Hippocampal formation (tissue), 2 donors: ENCODE measurements at places on chromosomes 2 and 18.

DNA sequence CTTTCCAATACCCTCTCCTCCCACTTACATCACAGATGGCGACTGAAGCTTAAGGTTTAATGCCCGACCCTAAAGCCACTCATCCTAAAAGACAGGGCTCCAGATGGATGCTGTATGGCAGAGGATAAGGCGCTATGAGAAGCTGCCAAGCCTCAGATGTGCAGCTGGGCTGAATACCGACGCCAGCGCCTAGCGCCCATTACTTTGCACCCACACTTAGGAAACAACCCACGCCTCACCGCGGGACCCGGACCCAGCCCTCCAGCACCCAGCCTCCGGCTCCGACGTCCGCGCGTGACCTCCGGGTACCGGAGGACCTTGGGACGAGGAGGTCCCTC, 335 bp downstream of the TRAK2 start:
- DNase-seq = no peak

GRCh38 chr18:6289843-6290242, 124.9 kb downstream of the L3MBTL4 start:
- DNase-seq = no peak

GRCh38 chr2:19673213-19673791, 228.5 kb downstream of the TTC32 start:
- DNase-seq = no peak

- no peak for DNase-seq
Measured at GRCh38 chr18:6732952-6733351, 3.4 kb downstream of the ARHGAP28 start.

GRCh38 chr18:36281936-36282335, 15.6 kb upstream of the FHOD3 start:
- no peak for DNase-seq

GRCh38 chr2:198375083-198375410, 570.7 kb downstream of the PLCL1 start:
- no peak for DNase-seq

DNA sequence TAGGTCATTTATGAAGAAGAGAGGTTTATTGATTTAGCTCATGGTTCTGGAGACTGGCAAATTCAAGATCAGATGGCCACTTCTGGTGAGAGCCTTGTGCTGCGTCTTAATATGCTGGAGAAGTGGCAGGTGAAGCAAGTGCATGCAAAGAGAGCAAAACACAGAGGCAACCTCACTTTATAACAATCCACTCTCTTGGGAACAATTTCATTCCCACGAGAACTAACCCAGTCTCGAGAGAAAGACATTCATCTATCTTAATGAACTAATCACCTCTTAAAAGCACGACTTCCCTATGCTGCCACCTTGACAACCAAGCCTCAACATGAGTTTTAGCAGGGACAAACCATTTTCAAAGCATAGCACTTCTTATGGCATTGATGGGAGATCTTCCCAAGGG, 186.5 kb upstream of the RASGRP3 start:
- DNase-seq = no peak

DNA sequence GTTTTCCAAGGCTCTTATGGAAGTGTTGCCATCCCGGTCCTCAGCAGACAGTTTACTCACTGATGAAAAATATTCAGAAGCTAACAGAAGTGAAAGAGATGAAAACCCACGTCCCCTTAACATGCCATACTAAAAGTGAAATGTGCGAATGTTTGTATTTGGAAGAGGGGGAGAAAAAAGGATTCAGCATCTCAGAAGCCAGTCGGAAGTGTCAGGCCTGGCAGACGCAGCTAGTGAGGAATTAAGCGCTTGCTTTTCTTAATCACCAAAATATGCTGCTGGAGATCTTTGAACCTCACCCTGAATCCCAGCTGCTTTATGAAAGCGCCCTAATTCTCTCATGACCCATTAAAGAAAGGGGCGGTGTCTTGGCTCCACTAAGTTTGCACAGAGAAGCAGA, 653.7 kb downstream of the DCDC2C start:
- DNase-seq = no peak

GRCh38 chr2:11904029-11904428, 157.6 kb downstream of the LPIN1 start:
- no peak for DNase-seq

GRCh38 chr2:215423234-215423633, 12.6 kb downstream of the FN1 start:
- DNase-seq = no peak

DNA sequence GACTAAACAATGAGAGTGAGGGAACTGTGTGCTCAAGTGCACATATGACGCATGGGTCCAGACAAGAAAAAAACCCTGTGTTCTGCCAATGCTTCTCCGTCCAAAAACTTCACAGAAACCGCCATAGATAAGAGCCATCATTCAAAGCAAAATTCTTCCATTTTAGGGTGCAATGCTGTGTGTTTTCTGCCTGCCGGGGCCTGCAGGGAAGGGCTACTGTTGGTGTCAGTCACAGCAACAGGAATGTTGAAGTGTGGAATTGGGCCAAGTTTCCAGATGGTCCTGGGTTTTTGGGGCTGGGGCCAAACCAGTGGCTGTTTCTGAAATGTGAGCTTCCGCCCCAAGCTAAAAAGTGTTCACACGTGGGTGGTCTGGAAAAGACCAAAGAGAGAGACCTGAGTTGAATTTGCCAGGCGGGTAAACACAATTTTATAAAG, 677 bp upstream of the MC2R start:
- DNase-seq = no peak

- DNase-seq = no peak
Measured at GRCh38 chr18:10913919-10914318, 235.4 kb downstream of the PIEZO2 start.

- no peak for DNase-seq
Measured at GRCh38 chr2:2657121-2657962, 326.3 kb upstream of the MYT1L start.

DNA sequence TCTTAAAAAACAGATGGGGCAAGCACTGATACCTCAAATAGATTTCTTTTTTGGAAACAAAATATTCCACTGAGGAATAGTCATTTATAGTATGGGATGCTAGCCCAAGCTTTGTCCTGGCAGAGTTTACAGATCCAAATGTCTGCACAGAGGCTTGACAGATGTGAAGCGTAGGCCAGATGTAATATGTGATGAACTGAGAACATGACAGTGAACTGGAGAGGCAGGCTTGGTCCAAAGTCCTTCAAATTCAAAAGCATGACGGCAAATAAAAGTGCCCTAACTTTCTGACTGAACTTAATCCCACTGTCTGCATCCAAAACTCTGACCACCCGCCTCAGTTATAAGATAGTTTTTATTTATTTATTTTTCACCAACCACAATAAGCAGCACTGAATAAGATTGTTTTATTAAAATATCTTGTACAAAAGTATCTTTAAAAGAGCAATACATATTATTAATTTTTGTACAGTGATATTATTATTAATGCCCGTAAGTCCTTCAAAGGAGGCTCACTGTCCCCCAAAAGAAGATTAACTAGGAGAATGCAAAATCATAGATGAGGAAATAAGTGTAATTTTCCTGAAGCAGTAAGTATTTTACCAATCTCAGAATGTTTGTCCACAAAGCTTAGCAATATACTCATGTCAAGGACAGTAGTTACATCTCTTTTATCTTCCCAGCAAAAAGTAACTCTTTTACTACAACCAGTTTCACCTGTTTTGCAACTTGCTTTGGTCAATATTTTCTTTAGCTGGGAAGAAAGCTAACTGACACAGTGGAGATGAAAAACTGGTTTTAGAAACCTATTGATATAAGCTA, 10.7 kb upstream of the SPOPL start:
- DNase-seq = no peak

DNA sequence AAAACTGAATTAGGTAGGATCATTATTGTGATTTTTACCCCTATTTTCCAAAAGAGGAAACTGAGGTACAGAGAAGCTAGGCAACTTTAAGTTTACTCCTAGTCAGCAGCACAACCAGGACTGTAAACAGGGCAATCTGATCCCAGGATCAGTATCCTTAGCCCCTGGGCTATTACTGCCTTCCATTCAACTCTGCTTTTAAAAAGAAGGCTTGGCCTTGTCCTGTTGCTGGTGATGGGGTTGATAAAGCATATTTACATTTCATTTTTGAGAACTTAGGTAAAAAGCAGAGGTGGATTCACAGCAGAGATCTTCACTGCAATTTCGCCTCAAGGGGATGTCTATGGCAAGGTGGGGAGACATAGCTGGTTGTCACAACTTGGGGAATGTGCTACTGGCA, 148.5 kb downstream of the GALNT14 start:
- DNase-seq = no peak

- peak; percentile 40 for DNase-seq
Measured at GRCh38 chr2:130336877-130337734, 5.6 kb upstream of the IMP4 start.

DNA sequence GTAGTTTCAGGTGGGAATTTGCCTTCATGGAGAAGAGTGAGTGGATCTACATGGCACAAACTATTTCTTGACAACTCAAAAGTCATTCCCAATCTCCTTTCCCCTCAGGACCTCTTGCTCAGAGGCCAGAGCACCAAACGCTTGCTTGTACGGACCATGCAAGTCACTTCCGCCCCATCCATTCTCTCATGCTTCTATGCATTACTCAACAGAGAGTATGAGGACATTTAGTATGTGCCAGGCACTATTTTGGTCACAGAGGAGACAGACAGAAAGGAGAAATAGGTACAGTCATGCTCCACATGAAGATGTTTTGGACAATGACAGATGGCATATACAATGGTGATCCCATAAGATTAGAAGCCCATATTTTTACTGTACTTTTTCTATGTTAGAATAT, 117.5 kb downstream of the ACTR3 start:
- no peak for DNase-seq

GRCh38 chr2:226031647-226032501, 632.4 kb downstream of the NYAP2 start:
- DNase-seq = peak; percentile 44

- no peak for DNase-seq
Measured at GRCh38 chr18:5582076-5582475, 38.3 kb upstream of the EPB41L3 start.

DNA sequence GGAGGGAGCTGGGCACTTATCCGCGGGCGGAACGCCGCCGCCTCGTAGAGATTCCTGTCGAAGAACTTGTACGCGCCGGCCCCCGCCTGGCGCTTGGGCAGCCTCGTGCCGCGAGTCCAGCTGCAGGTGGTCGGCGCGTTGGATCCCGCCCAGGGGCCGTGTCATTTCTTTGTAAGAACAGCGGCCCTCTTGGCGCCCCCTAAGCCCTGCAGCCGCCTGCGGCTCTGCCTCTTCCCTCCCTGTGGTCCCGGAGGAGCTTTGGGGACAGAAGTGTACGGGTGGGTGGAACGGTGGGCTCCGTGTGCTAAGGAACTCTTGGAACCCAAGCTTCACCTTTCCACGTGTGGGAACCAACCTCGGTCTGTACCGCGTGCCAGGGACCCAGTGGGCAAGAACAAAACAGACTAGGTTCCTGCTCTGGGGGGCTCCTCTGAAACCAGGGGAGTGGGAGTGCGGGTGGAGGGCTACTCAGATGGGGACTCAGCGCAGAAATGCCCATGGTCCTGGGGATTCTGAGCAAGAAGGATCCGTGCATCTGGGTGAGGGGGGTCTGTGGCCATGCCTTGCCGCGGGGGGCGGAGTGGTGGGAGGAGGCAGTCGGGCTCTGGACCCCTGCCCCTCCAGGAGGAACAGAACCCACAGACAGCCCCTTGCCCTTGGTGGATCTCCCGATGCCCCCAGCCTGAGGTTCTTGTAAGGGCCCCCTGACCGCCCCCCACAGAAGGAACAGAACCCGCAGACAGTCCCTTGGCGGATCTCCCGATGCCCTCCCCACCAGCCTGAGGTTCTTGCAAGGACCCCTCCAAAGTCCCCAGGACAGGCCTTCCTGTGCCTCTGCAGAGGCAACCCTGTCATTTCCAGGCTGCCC, 1.5 kb downstream of the GPC1 start:
- no peak for DNase-seq

DNA sequence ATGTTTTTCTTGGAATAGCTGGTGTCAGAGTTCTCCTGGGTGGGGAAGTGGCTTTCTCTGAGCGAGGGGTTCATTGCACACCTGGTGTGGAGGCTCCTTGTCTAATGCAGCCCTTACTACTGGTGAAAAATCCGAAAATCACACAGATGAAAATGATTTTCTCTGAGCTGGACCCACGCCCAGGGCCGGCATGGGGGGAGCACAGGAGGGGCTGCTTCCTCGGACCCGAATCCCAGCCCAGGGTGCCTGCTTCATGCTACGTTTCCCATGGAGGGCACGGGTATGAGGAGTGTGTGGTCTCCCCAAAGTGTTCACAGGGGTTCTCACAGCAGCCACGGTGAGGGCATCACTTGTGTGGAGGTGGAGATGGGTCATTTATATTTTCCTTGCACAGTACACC, 288.0 kb upstream of the HDAC4 start:
- DNase-seq = no peak

DNA sequence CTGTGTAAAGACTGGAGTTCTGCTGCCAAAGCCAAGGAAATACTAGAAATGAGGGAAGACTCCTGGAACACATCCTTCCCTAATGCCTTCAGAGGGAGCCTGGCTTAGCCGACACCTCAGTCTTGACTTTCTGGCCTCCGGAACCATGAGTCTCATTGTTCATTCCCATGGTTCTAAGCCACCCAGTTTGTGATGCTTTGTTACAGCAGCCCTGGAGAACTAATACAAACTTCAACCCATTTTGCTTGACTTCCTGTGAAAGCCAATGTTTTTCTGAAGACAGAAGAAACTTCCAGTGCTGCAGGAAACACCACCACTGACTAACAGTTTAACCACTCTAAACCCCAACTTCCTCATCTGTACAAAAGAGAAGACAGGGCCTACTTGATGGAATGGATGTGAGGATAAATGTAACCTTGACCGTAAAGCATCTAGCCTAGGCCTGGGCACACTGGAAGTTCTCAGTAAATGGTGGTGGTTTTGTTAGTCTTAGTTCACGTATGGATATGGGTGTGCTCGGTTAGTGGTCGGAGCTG, 85.9 kb upstream of the RFX8 start:
- DNase-seq = no peak

DNA sequence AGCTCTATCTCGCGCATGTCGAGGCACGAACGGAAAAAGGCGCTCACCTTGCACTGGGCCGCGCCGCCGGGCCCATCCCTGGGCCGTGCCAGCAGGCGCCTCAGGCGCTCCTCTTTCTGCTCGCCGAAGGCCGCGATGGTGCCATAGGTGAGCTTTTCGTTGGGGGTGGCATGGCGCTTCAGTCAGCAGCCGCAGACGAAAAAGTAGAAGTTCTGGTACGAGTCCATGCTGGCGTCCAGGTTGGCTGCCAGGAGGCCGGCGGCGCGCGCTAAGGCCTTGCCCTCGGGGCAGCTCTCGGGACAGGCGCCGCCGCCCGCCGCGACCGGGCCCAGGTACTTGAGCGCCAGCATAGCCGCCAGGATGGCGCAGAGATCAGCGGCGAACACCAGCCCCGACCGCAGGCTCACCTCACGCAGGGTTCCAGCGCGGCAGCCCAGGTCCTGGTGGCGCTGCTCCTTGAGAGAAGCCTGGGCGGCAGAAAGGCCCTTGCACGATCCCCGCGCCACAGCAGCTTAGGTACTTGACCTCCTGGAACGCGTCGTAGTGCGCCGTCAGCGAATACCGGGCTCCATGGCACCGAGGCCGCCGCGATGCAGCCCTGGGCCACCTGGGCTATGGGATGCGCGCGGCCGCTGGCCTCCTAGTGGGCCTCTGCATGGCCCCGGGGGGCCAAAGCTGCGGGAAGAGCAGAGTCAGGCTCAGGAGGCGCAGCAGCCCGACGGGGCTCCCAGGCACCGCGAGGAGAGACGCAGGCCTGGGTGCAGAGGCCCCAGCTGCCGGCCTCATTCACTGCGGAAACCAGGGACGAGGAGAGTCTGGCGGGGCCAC, 12.8 kb downstream of the ALPG start:
- DNase-seq = no peak
